ENCODE measurements at places on chromosomes 4 and X.

- no peak for DNase-seq
Observed at GRCh38 chrX:23662187-23662586, 5.1 kb upstream of the PRDX4 start.

- no peak for DNase-seq
Observed at GRCh38 chr4:158906073-158906472, 137.2 kb downstream of the FNIP2 start.

- DNase-seq: no peak
Observed at GRCh38 chrX:34638116-34638515, 19.0 kb downstream of the TMEM47 start.

GRCh38 chr4:56264873-56265272, 122.4 kb downstream of the AASDH start:
- no peak for DNase-seq

GRCh38 chr4:10157478-10158332, 41.1 kb upstream of the WDR1 start:
- DNase-seq: no peak

DNA sequence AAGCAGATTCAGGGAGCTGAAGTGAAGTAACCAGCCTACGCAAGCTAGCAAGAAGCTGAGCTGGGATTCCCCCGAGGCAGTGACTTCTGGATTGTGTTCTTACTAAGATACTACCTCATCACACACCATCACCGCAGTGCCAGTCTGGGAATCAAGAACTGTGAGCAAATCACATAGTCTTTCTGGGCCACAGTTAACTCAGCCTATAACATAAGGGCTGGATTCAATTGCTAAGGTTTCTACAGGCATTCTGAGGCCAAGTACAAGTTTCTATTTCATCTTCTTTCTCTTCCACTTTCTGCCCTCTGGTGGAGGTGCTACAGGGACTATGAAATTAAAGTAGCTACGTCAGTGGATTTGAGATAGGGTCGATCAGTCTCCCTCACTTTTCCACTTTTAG, 1.4 kb upstream of the CORIN start:
- no peak for DNase-seq

DNA sequence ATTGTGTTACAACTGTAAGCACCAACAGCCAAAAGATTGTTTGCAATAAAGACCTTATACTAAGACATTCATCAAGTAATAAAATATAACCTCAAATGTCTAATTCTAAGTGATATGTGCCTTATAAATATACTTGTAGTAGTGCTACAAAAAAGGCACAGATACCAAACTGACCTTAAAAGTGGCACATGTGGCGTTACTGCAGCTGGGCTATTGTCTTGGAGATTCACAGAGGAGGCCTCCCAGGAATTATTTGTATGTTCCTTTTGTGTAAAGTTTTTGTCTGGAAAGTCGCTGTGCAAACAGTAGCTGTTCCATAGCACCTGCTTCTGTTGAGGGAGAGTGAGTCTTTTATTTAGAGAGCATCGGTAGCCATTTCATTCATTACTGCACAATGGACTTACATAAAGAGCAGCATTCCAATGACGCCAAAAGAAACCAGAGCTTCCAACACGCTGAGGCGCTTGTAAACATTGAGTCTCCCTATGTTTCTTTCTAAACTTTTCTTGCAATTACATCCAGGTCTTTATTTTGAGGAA, 143.7 kb downstream of the RPA4 start:
- DNase-seq: no peak

- no peak for DNase-seq
Observed at GRCh38 chr4:16544869-16545268, 318.6 kb upstream of the TAPT1 start.

GRCh38 chr4:145480257-145480656, 1.4 kb upstream of the SMAD1 start:
- DNase-seq: no peak

- DNase-seq: no peak
Observed at GRCh38 chr4:179163147-179163546, 1720.9 kb upstream of the AGA start.

DNA sequence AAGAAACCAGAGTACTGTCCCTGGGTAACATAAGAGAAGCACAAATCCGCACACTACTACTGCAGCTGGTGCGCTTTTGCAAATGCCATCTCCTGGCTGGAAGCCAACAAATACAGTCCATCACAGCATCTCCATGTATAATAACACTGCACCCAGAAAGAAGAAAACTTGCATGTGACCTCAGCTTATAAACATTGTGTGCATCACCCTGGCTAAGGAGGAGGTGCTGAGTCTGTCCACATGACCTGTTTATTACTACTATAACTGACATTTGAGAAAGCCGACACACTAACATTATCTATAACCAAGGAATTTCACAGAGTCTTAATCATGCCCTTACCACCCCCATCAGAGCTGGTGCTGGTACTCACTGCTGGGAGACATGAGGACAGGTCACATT, 516.8 kb downstream of the CFAP47 start:
- DNase-seq: no peak

- DNase-seq: no peak
Observed at GRCh38 chr4:41079881-41080560, 134.3 kb downstream of the APBB2 start.

DNA sequence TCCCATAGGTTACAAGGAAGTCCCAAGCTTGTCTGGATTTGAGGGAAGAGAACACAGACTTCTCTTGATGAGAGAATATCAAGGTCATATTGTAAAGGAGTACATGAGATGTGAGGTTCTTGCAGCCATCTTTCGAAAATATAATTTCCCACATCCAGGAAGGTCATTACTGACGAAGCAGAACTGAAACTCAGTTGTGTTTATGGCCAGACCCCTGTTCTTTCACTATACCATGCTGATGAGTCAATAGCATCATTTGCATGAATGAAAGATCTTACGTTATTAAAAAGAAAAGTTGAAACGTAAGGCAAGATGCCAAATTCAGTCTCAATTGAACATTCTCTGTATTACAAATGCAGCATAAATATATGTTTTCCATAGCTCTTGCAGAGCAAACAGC, 14.2 kb upstream of the CCDC149 start:
- DNase-seq: no peak

DNA sequence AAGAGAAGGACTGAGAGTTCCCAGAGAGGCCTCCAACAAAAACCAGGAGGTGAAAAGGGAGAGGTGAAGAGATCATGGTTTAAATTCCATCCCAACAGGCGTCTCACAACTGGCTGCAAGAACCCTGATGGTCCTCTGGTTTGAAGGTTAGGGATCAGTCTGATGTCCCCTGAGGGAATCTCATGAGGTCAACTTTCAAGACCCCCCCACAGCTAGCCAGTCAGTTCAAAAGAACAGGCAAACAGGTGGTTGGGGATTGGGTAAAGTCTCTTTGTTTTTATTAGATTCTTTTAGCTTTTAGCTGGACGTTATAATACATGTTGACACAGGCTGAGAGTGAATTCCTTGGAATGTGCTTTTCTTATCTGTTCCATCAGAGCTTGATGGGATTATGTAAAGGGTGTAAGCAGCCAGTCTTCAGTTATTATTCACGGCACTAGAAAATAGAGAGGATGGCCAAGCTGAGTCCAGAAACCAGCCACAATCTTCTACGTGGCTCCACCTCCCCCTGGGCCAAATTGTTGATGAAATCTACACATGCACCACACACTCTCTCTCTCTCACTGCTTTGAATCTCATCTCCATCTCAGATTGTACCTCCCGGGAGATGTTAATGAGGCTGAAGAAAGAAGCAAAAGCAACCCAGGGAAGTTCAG, 20.8 kb downstream of the ENPP6 start:
- no peak for DNase-seq

GRCh38 chrX:38807873-38808272, 6.6 kb downstream of the MID1IP1 start:
- no peak for DNase-seq

DNA sequence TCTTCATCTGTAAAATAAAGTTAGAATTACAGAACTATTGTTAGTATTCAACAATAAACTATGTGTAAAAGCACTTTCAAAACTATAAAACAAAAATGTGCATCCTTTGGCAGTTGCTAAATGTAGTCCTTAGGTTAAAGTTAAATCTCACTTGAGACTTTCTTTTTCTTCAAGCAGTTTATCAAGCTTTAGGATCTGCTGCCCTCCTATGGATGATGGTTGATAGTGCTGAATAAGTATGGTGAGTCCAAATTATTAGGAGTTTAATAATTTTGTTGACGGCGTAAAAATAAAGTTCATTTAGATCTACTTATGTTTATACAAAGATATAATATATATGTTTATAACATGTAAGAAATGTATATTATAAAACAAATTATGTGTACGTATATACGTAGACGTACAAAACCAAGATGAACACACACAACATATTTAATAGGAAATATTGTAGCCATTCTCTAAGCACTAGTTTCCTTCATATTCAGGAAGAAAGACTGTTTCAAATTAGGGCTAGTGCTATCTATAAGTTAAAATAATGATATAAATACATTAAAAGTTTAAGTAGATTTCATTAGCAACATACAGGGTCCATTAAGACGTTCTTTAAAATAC, 22.3 kb downstream of the UGT2A2 start:
- no peak for DNase-seq

GRCh38 chr4:37486166-37486565, 200.0 kb downstream of the RELL1 start:
- DNase-seq: no peak

DNA sequence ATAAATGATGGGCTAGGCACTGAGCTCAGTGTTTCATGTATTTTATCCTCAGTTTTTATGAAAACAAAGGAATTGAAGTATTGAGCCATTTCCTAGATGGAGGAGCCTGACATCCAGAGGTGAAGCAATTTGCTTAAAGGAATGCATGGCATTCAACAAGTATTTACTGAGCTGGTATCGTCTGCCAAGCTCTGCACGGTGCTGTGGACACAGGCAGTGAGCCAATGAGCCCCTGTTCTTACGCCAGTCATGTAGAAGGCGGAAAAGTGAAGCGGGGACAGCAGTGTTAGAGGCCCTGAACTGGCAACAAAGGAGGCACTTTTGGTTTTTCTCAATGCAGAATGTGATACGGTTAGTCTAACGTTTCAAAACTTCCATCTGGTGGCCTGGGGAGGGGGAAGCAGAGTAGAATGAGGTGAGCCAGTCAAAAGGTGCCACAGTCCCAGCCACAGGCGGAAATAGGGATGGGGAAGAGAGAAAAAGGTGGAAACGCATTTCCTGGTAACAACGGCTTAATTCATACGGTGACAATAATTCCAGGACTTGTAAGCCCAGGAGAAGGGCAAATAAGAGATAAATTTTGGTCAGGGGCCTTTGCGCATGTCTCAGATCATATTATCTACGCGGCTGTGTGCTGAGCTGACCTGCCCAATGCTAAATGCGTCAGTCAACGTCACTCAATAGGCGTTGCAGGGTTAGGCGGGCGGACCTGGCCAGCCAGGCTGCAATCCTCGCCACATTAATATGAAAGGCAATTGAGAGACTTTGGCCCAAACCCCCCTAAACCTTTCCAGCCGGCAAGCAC, 133.9 kb downstream of the AFAP1 start:
- no peak for DNase-seq

GRCh38 chr4:56426273-56426672, 9.1 kb downstream of the PPAT start:
- no peak for DNase-seq

DNA sequence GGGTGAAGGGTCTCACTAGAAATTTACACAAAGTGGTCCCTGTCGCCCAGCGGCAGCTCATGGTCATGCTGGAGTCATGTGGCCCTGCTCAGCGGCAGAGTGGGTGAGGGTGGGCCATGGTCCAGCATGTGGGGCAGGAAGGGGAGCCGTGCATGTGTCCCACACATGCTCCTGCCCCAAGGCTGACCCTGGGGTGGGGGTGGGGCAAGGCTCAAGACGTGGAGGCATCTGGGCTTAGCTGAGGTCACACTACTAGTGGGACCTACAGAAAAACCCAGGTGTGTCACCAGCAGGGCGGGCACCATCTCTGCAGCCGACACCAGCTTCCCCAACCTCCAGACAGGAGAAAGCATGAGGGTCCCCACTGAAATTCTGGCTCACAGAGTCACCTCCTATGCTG, 42.4 kb downstream of the EVC start:
- DNase-seq: no peak

GRCh38 chr4:74013264-74013663, 14.8 kb upstream of the CXCL5 start:
- no peak for DNase-seq

Data from activated naive CD4-positive, alpha-beta T cell (primary cell).